ENCODE measurements at places on chromosomes 4 and X. TPM values are rescaled to one million over a fixed set of nuclear protein-coding genes. Genes with fewer than 3 reads are reported as not detected.

DNA sequence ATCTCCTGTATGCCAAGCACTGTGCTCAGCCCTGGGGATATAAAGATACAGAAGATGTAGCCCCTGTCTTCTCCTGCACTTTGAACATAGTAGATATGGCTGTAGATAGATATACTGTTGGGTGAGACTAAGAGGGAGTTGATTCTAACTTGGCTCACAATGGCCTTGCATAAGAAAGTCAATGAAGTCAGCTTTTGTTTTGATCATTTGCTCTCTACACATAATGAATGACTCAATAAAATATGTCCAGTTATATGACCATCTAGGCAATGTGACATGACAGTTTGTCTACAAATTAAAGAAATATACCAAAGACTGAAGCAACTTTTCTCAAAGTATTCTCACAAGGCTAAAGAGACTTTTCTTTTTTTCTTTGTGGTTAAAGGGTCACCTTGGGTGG lies 147.6 kb upstream of the DIPK2B start:
- no peak for DNase-seq
- H3K27me3 ChIP-seq: no peaks in the 10 kb centered on the region
- no peaks in the 10 kb centered on the region for H3K36me3 ChIP-seq
- H3K4me1 ChIP-seq: peaks cover 8% of the 10 kb centered on the region
- no peak overlapping the region for H3K27ac ChIP-seq
- H3K4me3 ChIP-seq: no peak overlapping the region

DNA sequence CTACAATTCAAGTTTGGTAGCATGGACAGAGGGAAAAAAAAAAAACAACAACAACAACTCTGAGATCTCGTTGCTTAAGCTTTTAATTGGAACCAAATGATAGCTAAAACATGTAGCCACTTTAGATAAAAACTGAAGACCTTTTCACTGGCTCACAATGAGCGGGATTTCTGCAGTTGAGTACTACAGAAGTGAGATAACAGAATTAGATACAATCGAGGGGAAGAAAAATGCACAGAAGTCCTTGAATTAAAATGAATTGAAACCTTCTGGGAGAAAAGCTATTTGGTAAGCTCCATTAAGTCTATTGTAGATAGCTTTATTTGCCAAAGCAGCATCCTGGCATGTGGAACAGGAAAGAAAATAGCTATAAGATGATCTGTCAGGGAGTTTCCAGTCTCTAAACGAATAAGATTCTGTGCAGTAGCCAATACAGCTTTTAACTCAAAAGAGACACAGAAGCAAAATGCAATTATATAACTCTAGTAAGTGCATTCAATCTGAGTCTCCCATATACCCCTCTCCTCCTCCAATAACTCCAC lies 248.5 kb downstream of the ENOX2 start:
- peak; percentile 43 for DNase-seq
- no peaks in the 10 kb centered on the region for H3K4me1 ChIP-seq
- peaks cover 1% of the 10 kb centered on the region for H3K27me3 ChIP-seq
- no peak overlapping the region for H3K4me3 ChIP-seq
- no peaks in the 10 kb centered on the region for H3K36me3 ChIP-seq

Gene SPIN4
- 3.6 TPM for total RNA-seq

Gene GAGE12E
- not detected for total RNA-seq

Gene NPY5R
- not detected for total RNA-seq

All from IMR-90 (cell line).